ENCODE measurements at places on chromosomes 3 and 15.
A peak's percentile ranks its signal among the peaks of the same experiment; 100 is the strongest.

DNA sequence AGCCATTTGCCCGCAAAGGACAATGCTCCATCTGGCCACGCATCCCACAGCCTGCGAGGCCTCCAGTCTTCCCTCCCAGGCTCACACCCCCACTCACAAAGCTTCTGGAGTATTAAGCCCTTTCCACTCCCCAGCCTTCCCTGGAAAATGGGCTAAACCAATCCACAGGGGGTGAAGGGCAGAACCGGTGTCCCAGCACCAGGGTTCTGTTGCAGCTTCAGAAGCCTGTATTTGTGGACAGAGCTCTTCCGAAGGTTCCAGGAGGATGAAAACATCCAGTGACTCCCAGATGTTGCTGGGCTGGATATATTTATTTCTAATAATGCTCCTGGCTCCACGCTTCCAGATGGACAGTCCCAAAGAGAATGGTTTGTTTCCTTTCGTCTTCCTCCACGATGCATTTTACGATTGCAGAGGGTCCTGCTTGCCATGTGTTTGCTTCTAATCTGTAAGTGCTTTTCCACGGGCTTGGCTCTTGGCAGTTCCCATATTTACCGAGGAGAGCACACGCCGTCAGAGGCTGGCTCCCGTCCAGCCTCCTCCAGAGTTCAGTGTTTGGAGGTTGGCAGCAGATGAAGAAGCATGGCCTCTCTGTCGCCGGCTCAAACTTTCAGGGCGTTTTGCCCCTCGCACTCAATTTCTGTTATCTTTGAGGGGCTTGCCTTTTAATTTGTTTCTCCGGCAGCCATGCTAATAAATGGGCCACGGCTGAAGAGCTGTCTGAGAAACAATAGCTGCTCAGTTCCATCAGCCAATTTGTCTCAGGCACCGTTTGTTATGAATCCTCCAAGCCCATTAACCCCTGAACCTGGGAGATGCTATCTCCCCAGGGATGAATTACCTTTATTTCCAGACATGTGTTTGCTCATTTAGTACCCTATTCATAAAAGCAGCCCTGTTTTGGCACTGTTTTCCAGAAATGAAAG lies 367.9 kb upstream of the PROK2 start:
- DNase-seq, result no peak

GRCh38 chr3:160671995-160672394 lies 5.0 kb upstream of the ARL14 start:
- DNase-seq, result no peak

DNA sequence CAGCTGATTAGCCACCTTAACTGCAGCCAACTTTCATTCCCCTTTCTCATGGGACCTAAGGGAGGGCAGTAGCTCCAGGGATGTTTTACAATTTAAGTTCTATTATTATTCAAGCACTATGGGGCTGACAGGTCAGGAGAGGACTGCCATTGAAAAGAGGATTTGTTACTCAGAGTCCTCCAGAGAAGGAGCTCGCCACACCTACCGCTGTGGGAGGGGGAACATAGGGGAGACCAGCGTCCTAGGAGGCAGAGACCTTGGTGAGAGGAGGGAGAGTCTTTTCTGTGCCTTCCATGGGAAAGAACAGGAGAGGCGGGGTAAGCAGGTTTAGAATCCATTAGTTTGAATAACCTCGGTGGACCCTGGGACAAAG lies 14.4 kb downstream of the ATP10A start:
- DNase-seq, result no peak

DNA sequence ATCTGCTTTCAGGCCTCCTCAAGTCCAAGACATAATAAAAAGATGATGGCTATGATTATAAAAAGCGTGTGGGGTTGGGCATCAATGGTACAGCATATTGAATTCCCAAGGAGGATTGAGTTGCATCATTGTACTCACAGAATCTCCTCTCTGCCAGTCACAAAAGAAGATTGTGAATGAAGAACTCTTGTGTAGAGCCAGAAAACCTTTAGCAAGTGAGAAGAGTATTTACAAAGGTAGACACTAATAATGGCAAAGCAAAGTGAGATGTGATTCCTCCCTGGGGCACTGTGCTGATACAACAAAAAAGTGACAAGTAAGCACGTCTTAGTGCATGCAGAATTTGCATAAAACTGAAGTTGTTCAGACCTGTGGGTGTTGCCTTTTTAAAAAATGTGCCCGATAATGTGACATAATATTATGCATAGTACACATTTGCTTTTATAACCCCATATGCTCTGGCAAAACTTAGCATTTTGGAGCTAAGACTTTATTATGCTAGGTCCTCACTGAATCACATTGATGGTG lies 291.2 kb upstream of the TBC1D5 start:
- no peak for DNase-seq

- DNase-seq, result no peak
These were observed 256.0 kb upstream of the CBLB start for GRCh38 chr3:106124818-106125217.

GRCh38 chr15:57418635-57419034 lies 42.3 kb downstream of the CGNL1 start:
- DNase-seq, result no peak

DNA sequence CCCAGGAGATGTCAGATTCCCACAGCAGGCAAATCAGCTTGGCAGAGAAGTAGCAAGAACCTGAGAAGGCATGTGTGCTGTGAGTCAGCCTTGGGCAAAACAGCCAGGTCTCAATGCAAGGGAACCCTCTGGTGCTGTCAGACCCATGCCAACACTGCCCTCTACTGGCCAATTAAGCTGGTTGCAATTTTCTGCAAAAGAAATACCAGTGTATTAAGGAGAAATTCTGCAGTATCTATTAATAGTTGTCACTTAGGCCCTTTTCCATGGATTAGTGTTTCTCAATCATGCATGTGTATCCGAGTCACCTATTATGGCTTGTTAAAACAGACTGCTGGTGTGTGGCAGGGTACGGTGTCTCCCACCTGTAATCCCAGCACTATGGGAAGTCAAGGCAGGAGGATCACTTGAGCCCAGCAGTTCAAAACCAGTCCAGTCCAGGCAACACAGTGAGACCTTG lies 26.2 kb downstream of the MAP4 start:
- peak; percentile 55 for DNase-seq

DNA sequence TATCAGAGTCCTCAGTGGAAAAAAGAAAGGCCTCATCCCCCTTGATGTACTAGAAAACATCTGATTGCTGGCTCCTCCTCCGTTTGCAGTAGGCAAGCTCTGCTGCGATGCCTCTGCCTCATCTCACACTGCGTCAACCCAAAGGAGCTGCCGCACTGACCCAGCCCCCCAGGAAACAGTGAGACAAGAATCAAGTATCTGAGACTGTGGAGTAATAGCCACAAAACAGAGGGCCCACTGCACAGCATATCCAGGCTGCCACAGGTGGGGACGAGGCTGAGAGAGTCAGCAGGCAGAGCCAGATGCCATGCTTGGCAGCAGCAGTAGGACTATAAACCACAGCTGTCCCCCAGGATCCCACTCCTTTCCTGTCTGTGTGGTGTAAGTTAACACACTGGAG lies 165.9 kb downstream of the STAC start:
- DNase-seq, result no peak

DNA sequence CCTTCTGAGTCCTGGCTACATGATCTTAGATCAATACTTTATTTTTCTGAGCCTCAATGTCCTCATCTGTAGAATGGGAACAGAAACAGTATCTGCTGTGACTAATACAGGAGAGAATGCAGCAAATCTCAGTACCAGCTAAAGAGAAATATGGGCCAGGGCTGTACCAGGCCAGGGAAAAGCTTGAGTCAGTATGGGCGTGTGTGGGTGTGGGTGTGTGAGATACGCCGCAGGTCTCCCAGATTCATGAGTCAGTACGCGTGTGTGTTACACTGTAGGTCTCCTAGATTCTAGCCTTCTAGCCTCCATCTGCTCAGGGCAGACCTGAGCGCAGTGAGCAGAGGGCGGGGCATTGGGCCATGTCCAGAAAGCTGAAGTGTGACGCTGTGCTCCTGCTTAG lies 15.2 kb downstream of the GNAI2 start:
- DNase-seq, result no peak

DNA sequence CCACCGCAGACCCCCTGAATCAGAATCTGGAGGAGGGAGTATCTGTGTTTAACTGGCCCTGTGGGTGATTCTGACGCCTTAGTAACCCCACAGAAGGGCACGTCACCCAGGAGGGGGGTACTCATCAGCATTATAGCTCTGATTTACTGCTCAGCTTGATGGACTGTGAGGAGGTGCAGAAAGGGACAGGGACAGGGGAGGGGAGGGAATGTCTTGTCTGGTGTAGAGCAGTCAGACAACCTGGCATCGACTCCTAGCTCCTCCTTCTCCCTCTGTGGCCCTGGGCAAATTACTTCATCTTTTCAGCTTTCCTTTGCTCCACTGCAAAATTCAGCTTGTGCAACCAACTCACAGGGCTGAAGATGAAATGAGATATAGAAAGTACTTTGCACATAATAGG lies 42.3 kb upstream of the GLCE start:
- DNase-seq, result no peak

- DNase-seq, result no peak
These were observed 144.9 kb downstream of the FBN1 start for GRCh38 chr15:48500595-48500994.

- peak; percentile 26 for DNase-seq
These were observed 32.4 kb upstream of the HES1 start for GRCh38 chr3:194103505-194103904.

GRCh38 chr3:153443961-153444360 lies 281.9 kb downstream of the RAP2B start:
- no peak for DNase-seq

DNA sequence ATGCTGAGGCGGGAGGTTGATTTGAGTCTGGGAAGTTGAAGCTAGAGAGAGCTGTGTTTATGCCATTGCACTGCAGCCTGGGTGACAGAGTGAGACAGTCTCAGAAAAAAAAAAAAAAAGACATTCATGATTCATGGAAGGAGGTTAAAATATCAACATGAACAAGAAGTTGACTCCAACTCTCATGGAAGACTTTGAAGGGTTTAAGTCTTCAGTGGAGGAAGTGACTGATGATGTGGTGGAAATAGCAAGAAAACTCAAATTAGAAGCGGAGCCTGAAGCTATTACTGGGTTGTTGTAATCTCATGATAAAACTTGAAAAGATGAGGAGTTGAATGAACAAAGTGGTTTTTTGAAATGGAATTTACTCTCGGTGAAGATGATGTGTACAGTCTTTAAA lies 491.8 kb downstream of the SQOR start:
- DNase-seq, result no peak

DNA sequence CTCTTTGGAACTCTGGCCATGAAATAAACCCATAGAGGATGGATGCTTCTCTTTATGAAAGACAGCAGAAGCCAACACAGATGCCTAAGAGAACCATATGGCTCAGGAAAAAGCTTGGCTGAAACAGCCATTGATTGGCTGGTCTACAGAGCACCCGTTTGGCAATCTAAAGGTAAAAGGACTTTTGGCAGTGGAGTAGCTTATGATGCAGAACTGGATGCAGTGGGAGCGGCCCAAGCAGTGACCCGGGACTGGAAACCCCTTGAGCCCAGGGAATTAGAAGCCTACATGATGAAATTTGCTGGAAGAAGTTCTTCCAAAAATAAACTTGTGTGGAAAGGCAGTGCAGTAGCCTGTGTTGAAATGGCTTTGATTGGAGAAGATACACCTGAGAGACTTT lies 360.2 kb downstream of the NR2F2 start:
- no peak for DNase-seq

GRCh38 chr15:89498574-89498906 lies 2.2 kb upstream of the RHCG start:
- DNase-seq, result no peak

DNA sequence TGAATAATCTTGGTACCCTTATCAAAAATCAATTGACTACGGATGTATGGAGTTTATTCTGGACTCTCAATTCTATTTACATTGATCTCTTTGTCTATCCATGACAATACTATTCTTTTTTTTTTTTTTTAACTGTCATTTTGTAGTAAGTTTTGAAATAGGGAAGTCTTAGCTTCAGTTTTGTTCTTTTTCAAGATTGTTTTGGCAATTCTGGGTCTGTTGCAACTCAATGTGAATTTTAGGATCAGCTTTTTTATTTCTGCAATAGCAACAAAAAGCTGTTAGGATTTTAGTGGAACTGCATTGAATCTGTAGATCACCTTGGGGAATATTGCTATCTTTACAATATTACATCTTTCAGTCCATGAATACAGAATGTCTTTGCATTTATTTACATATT lies 21.4 kb downstream of the BTLA start:
- DNase-seq, result no peak

- DNase-seq, result no peak
These were observed 387 bp downstream of the GNB4 start for GRCh38 chr3:179450901-179451264.

DNA sequence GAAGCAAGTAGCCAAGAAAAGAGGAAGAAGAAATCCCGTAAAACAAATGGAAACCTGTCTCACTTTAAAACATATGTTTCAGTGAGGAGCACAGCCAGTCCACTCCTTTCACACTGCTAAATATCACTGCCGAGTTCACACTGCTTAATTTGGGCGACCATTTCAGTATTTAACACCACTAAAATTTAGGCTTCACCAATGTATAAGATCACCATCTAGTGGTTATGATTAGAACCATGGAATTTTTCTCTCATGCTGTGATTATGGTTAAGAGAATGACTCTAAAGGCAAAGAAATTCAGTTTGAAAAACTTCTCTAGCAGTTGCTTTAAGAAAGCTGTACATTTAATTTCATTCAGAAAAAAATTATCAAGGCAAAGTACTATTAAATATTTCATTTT lies 16.6 kb downstream of the SLC4A7 start:
- DNase-seq, result no peak

GRCh38 chr3:195578565-195578964 lies 5.2 kb downstream of the APOD start:
- no peak for DNase-seq

- DNase-seq, result no peak
These were observed 54.7 kb downstream of the ETV5 start for GRCh38 chr3:186053954-186054791.

GRCh38 chr3:129938140-129938930 lies 36.2 kb upstream of the TRH start:
- DNase-seq, result no peak

DNA sequence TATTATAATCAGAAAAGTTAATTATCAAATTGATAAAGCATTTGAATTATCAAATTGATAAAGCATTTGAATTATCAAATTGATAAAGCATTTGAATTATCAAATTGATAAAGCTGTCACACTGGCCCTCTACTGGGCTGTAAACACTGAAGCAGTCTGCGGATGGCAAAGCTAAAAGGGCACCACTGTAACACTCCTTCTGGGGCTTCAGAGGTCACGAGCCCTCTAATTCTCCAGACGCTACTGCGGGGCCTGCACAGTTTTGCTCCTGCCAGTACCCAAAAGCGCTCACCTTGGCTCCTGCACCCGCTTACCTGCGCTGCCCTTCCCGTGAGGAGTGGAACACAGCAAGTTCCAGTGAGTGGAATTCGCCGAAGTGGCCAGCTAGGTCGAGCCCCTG lies 409.0 kb upstream of the KCNMB2 start:
- no peak for DNase-seq

- DNase-seq, result no peak
These were observed 44.0 kb downstream of the ADAMTS17 start for GRCh38 chr15:100297812-100298211.

DNA sequence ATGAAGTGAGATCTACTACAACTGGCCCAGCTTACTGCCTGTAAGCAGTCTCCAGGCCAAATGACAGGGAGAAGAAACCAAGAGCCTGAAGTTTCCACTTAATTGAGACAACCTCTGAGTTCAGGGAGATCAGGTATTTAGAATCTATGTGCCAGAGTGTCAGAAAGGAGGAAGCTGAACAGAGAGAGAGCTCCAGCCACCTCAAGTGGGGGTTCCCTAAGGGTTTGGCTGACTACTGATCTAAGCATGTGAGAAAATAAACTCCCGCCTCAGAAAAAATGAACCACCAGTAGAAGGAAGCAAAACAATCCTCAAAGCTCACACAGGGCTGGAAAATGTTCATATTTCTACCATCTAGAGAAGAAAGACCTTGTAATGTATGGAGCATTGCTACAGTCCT lies 25.0 kb downstream of the ADAM10 start:
- no peak for DNase-seq
